Right renal cortex interstitium (tissue), 3 donors: ENCODE measurements at places on chromosomes 11 and 22. TPM values are rescaled to one million over a fixed set of nuclear protein-coding genes. Genes with fewer than 3 reads are reported as not detected.

Gene TECTA
- 1.8 TPM for polyA plus RNA-seq

DNA sequence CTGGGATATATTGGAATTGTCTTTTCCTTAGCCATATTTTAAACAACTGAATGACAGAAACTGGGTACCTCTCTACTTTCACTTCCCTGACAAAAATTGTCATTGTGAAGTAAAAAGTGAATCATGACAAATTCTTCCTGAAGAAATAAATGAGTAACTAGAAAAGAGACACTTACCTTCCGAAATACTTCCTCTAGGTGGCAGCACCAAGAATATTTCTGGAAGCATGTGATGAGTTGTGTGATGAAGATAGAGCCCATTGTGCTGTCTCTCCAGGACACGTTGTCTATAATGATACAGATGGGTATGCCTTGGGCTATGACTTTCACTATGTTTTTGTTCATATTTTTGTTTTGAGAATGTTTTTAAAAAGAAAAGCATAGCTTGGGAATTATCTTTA lies 21.5 kb downstream of the CASP4 start:
- DNase-seq: no peak

- DNase-seq: no peak
Measured at GRCh38 chr11:132648851-132649250, 883.5 kb downstream of the OPCML start.

- DNase-seq: no peak
Measured at GRCh38 chr11:3865388-3866193, 10.1 kb downstream of the STIM1 start.

GRCh38 chr11:115659061-115659963 lies 155.1 kb upstream of the CADM1 start:
- DNase-seq: no peak
